ENCODE measurements at places on chromosomes 13 and 19.

DNA sequence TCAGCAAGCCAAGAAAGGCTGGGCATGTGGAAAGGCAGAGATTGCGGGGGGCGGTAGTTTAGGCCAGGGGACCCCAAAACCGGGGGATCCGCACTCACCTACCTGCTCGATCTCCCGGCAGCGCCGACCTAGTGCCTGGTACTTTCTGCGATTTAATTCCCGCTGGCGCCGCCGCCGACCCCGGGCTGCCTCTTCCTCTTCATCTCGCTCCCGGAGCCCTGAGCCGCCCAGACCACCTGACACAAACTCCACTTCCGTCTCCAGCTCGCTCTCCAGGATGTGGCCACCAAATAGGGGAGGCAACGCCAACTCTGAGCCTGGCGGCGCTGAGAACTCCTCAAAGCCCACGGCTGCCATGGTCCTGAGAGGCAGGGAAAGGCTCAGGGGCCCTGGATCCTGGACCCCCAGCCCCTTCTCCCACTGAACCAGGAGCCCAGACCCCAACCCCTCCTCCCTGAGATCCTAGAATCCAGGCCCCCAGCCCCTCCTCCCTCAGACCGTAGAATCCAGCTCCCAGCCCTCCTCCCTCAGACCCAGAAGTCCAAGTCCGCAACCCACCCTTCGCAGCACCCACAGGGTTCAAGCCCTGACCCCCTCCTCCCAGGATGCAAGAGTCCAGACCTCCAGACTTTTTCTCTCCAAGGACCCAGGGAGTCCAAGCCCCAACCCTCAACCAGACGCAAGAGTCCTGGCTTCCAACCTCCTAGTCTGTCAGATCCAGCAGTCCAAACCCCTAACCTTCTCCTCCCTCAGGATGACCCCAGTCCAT lies 933 bp downstream of the TFPT start:
- DNase-seq, result no peak

DNA sequence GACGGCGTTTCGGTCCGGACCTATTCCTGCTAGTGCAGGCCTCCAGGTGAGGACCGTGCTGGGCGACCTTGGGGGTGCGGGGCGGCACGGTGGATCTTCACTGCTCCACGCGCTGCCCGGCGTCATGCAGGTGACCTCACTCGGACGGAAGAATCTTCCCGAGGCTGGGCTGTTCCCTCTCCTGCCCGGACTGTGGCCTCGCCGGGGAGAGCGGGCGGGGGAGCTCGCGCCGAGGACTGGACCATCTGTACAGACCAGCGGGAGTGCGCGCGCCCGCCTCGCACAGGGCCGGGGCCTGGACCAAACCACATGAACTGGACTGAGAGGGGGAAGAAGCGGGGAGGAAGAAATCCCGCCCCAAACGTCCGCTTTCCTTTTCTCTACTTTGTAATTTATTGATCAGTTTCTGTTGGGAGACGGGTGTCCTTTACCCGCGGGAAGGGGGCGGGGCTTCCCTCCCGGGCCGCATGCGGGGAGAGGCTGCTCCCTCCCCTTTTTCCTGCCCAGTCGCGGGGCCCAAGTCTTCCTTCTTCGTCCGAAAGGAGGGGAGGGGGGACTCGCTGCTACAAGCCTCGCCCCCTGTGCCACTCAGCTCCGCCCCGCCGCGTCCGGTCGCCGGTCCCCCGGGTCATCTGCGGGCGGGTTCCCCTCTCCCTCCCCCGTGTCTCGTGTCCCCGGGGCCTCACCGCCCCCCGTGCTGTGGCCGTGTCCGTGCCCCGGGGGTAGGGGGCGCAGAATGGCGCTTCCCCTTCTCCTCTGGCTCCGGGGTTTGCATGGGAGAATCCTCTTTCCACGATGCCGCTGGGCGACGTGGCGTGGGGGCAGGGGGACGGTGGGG lies 4.9 kb downstream of the HRC start:
- peak; percentile 80 for DNase-seq

GRCh38 chr13:110436276-110436675 lies 125.2 kb downstream of the RAB20 start:
- no peak for DNase-seq

- no peak for DNase-seq
These were observed 15.0 kb downstream of the FZR1 start for GRCh38 chr19:3521104-3521445.

DNA sequence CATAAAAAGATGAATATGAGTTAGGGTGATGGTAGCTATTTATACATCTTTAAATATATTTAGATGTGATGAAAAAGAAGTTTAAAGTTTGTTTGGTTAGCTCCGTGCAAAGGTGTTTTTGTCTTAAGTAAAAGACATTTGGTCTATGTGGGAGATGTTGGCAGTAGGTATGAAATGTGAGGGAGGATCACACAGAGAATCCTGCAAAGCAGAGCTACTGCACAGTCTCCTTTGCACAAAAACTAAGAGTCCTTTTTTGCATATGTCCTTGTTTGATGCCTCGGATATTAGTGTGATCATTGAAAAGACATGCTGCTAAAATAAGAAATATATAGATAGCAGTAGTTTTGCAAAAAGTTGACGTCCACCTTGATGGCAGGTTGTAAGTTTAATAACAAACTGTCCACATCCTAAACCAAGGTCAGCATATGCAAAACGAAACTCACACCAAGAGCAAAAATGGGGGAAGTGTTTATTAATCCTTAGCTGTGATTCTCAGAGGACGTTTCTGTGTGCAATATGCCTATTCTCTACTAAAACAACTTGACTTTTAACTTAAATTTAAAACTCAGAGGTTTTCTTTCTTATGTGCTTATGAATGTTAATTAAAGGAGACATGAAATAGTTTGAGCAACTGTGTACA lies 870.1 kb downstream of the PCDH9 start:
- no peak for DNase-seq

- no peak for DNase-seq
These were observed 13.2 kb downstream of the CLEC4G start for GRCh38 chr19:7718668-7719067.

- DNase-seq, result no peak
These were observed 176.8 kb upstream of the PCDH20 start for GRCh38 chr13:61592489-61592888.

DNA sequence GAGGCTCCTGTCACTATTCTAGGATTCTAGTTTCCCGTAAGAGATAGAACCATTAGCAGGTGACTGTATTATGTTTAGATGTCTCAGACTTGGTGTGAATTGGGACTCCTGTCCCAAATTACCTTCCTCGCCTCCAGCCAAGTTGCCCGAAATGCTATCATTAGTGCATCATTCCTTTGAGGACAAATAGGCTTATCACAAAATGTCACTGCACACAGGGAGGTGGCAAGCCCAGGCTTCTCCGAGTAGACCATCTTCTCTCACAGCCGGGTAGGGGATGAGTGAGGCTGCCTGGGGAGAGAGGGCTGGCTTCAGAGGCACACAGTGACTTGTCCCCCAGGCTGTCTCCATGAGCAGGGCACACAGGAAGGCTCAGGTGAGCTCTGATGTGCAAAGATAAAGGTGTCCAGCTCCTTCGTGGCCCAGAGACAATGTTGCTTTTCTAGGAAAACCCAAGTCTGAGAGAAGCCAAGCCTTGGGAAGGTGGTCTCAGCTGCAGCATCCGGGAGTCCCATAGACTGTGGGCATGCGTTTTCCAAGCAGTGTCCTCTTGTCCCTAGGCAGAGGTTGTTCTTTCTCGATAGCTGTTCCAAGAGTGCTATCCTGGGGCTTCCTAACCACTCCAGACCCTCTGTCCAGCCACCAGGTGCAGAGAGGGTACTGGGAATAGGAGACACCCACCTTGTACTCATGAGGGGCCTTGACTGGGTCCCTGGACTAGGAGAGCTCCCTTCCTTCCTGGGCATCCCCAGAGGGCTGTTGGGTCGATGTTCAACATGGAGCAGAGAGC lies 163.1 kb upstream of the TSHZ3 start:
- no peak for DNase-seq

DNA sequence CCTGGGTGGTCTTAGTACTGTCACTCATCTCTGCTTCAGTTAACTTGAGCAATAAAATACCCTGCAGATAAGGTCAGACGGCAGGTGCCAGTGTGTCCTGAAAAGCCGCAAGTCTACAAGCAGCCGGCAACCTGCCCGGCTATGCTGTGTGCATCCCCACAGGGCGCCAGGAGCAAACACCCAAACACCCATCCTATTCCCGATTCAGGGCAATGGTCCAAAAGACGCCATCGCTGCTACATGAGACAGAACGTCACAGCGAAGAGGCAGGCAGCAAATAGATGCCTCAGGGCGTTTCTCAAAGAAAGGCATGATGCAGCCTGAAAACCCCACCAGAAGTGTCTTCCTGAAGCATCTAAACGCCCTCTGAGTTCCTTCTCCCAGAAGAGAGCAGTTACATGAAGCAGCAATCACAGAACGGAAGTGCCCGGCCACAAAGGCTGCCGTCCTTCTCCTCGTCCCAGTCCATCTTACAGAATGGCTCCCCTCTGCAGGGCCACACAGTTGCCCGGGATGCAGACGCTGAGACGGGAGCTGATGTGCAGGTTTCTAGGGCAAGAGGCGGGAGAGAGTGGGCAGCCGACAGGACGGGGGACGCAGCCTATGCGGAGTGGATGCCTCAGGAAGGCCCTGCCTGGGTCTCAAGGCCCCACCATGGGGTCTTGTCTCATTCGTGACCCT lies 35.1 kb downstream of the RASA3 start:
- no peak for DNase-seq

DNA sequence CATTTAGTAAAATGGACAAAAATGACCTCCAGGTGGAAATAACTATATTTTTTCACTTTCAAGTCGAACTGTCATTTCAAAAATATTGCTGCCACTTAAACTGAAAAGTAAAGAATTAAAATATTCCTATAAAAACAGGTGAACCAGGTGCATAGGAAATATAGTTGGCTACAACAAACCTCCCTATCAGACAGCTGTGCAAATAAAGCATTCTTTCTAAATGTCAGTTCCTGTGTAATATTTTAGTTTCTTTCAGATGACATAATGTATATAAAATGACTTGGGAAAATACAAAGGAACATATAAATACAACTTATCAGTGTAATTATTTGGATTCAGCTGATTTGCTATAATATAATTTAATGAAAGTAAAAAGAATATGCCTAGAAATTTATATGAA lies 403.5 kb upstream of the GPC6 start:
- DNase-seq, result no peak

GRCh38 chr13:80048030-80048429 lies 292.9 kb downstream of the SPRY2 start:
- no peak for DNase-seq

DNA sequence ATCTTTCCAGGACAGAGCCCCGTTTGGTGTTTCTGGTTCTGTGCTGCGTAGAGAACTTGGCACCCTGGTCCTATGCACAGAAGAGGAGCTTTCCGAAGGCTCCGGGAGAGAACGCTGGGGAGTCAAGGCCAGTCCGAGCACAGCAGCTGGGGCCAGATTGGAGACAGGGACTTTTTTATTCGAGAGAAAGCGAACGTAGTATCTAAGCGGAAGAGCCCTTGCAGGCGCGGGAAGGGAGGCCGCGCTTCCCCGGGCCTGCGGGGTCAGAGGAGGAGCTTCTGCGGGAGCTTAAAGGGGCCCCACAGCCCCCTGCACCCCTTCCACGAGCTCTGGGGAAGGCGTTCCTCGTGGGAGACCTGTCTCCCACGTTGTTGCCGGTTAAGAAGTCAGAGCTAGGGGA lies 48.6 kb upstream of the ARHGEF7 start:
- no peak for DNase-seq

DNA sequence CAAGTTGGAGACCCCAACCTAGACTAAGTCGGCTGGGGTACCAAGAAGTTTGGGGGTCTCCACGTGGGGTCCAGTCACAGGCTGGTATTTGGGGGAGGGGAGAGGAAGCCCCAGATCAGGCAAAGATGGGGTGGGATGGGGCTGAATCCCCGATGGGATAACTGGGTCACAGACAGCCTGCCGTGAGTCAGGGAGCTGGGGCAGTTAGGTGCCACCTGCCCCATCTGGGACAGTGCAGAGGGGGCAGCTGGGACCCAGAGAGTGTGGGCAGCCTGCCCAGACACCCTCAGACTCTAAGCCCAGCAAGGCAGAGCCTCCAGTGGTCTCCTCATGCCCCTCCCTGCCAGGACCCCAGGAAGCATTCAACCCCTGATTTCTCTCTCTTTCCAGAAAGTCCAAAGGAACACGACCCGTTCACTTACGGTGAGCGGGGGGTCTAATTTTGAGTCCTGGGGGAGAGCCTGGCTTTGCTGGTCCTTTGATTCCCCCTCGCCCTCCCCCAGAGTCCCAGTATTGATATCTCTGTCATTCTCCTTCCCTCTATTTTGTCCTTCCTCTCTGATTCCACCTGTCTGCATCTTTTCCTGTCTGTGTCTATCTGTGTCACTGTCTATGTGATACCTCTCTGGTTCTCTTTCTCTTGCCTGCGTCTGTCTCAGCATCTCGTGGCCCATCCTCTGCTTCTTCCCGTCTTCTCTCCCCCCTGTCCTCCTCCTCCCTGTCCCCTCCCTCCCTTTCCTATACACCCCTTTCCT lies 1.8 kb downstream of the FXYD1 start:
- no peak for DNase-seq

GRCh38 chr19:51271067-51271466 lies 20.2 kb downstream of the SIGLECL1 start:
- DNase-seq, result no peak

DNA sequence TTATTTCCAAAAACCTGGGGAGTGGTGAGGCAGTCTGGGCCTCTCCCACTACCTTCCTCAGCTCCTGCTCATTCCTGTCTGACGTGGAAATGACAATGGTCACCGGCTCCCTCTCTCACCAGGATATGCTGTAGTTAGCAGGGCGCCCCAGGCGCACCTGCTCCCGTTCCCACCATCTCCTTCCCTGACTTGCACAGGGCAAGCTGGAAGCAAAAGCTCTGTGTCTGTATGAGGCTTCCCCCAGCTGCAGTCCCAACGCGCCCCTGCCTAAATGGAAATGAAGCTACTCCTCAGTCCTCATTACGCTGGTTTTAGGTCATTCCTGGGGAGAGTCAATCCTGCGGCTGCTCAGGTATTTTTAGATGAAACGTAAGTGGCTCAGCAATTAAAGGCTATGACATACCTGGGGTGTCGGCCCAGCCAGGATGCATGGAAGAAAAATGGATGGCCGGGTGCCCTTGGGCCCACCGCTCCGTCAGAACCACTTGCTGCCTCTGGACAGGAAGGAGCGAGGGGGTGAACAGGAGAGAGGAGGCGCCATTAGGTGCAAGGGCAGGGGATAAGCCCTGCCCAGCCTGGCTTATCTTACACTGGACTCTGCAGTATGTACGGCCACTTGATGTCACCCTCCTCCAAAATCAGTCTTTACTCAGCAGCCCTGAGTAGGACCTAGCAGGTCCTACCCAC lies 32.4 kb downstream of the DHRS12 start:
- DNase-seq, result no peak

DNA sequence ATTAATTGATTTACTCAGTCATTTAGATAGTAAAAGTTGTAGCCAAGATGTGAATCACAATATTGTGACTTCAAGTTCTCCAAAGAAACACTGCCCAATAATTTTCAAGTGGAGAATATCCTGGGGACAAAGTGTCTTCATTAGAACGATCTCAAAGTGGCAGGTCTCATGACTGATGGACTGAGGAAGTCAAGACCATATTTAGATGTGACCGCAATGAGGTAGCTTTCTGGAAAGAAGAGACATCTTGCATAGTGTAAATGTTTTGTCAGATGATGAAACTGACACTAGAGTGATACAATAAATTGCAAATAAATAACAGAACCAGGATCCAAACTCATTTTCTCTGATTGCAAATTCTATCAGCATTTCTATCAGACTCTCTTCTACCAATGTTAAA lies 1476.9 kb downstream of the EFNB2 start:
- DNase-seq, result no peak
